ENCODE measurements at places on chromosomes 7 and 10.
A peak's percentile ranks its signal among the peaks of the same experiment; 100 is the strongest.

GRCh38 chr7:140209866-140210609, 33.3 kb upstream of the KDM7A start:
- DNase-seq, result no peak

GRCh38 chr10:118990326-118990725, 39.2 kb upstream of the NANOS1 start:
- DNase-seq, result no peak

DNA sequence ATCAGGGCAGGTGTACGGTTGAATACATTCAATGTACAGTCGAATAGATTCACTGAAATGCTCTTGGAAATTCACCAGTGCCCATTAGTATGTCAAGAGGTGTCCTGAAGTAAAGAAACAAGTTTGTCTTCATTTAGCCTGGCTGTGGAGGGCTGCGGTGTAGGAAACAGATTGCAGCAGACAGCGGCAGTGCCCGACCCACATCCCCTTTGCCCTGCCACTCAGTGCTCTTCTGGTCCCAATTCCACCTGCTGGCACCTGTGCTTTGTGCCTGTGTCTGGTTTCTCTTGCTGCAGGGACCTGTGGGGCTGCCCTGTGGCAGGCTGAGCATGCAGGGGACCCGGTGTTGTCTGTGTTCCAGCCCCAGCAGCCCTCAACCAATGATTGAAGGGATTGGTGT, 183.7 kb downstream of the RPS24 start:
- no peak for DNase-seq

GRCh38 chr10:86943316-86944030, 13.9 kb downstream of the MMRN2 start:
- no peak for DNase-seq

DNA sequence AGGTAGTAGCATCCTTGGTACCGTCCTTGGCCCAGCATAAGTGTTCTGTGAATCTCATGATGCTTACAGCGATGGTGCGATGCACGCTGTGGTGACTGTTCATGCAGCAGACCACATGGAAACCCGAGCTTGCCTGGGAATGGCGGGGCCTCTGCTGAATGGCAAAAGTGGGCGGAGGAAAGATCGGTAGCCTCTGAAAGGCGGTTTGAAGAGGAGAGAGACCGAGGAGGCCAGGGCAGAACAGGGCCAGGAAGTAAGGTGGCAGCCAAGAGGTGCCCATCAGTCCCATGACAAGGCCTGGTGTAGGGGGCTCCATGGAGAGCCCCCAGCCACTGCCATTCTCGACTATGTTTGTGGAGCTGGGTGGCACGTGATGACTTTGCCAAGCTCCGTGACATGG, 33.2 kb upstream of the CNPY1 start:
- no peak for DNase-seq

DNA sequence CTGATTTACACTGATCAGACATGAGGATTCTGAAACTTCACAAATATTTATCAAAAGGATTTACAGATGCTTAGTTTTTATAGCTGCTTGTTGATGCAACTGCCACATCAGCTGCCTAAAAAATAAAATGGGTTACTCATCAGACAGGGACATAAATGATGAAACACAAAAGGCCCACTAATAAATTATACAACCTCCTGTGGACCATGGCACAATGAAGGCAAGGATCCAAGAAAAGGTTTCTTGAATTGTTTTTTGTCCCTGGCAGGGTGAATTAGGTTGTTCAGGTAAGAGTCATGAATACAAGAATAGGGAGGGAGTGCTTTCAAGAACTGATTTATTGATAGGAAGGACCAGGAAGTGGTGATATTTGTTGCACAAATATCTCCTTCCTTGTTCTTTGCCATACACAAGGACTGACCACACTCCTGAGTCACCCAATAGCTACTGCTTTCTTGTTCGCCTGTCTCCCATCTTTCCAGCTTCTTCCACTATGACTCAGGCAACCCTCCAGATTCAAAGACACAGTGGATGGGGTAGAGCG, 234.5 kb downstream of the AHR start:
- DNase-seq, result no peak

DNA sequence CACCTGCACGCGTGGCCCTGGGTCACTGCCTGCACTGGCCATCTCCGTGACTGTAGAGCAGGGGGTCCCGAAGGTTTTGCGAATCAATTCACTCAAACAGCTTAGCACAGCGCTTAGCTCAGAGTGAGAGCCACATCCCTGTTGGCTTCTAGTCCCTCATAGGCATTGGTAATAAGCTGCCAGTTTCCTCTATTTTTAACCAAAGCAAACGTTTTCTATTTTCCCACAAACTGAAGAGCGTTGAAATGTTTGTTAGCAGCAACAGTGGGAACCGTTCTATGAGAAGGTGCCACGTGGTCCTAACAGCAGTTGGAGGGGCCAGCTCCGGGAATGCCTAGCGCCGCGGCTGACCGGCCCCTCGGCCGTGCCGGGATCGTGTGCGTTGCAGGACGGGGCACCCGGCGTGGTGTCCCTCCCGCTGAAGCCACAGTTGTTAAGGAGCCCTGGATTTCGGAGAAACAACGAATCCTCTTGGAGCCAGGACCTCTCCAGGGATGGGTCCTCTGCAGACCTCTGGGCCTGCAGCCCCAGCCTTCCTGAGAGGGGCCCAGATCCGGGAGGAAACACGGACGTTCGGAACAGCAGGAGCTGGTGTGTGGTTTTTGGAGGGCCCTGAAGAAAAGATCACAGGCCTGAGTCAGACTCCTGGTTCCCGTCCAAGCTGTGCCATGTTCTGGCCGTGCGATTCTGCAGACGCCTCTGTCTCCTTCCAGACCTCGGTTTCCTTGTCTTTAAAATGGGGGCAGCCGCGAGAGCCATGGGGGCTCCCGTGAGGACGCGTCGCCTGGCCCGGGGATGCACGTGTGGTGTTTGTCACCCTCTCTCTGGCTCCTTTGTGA, 40.3 kb downstream of the FAM20C start:
- no peak for DNase-seq

GRCh38 chr10:27742195-27743011, 3.2 kb downstream of the MKX start:
- DNase-seq, result peak; percentile 62

DNA sequence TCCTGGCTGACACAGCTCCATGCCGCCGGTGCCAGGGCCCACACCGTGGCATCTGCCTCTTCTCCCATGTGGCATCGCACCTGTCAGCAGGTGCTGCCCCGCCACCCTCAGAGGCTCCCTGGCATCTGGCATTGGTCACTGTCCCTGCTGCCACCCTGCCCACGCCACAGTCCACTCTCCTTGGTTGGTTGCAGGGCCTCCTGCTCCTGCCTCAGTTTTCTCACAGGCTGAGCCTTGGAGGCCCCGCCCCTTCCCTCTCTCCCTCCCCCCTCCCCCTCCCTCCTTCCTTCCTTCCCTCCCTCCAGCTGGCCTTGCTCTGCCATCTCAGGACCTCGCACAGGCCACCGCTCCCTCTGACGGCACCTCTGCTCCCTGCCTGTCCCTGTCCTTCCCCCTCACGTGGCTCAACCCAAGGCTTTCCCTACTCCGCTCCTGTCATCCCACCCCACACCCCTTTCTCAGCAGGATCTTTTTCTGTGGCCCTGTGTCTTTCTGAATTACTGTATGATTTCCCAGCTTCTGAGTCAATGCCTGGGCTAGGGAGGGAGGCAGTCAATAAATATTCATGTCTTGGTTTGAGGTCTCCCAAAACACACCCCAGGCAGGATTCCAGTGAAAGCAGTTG, 87.4 kb downstream of the INPP5A start:
- DNase-seq, result no peak

DNA sequence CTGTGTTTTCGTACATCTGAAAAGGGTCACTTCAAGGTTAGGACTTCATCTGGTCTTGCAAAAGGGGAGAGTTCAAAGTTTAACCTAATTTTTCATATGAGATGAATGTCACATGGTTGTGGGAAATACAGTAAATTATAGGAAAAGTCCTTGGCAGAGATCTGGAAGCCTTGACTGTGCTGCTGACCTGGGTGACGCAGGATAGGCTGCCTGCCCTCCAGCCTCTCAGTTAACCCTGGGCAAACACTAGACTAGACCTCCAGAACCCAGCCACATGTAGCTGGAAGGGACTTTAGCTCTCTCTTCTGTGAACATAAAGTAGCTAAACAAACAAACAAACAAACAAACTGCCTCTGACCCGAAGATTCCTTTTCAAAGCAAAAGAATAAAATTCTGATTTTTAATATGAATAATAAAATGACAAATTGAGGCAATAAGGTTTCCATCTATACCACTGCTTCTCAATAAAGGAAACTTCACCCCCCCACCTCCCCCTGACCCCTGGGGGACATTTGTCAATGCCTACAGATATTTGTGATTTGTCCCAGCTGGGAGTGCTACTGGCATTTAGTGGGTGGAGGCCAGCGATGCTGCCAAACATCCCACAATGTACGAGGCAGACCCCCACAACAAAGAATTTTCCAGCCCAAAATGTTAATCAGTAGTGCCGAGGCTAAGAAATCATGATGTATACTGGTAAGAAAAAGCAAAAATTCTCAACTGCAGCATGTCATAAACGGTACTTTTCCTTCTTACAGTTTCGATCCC, 75.2 kb upstream of the PRR15 start:
- DNase-seq, result no peak

DNA sequence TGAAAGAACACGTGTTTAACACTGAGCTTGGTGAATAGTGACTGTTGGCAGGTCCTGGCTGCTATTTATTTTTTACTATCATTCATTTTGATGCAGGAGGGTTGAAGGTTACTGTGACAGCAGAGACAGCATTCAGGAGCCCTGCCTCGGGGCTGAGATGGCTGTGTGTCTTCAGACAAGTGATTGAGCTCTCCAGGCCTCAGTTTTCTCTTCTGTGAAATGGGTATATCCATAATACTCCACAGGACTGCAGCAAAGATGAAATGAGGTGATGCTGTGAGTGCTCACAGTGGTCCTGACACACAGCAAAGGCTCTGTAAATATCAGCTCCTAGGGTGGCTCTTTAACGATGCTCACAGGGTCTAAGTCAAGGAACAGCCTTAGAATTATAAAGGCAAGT, 295.2 kb downstream of the GFRA1 start:
- no peak for DNase-seq

DNA sequence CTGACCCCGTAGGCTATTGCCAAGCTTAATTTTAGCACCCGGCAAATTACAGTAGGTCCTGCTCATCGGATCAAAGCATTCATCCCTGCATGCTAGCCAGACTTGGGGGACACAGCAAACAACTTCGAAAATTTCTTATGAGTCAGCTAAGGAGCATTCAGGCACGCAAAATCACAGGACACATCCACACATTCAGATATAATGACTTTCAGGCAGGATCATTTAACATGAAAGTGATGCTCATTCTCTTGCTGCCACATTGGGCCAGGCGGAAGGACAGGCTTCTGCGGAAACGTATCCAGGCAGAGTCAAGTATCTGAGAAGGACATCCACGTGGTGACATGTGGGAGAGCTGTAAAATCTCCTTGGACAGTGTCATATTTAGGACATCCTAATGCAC, 474.0 kb upstream of the NRP1 start:
- no peak for DNase-seq

- DNase-seq, result no peak
Measured at GRCh38 chr7:151851145-151851751, 25.7 kb downstream of the PRKAG2 start.

- no peak for DNase-seq
Measured at GRCh38 chr10:132667342-132668047, 118.5 kb downstream of the NKX6-2 start.

DNA sequence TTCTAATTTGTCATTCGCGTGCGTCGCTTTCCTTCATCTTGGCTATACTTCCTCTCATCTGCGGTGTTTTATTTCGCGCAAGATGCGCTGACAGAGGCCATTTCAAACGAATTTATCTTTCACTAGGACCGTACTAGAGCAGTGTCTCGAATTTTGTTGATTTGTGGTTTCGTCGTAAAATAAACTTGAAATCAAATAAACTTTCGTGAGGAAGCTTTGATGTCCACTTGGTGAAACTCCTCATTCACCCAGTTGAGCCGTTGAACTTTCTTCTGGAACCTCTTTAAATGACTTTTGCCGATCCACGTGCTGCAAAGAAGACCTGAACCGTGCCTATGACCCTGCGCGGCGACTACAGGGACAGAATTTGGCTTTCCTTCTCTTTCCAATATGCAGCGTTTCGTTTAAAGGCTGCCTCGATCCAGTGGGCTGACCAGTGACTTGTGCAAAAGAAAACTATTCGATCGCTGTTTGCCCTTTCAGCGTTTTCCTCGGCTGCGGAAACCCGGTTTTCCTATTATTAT, 163.9 kb upstream of the PPP1R3A start:
- DNase-seq, result no peak

GRCh38 chr10:70575486-70575873, 27.1 kb downstream of the PRF1 start:
- no peak for DNase-seq

GRCh38 chr10:132685101-132685891, 100.7 kb downstream of the NKX6-2 start:
- DNase-seq, result no peak

- DNase-seq, result no peak
Measured at GRCh38 chr7:69657985-69658384, 59.7 kb downstream of the AUTS2 start.

DNA sequence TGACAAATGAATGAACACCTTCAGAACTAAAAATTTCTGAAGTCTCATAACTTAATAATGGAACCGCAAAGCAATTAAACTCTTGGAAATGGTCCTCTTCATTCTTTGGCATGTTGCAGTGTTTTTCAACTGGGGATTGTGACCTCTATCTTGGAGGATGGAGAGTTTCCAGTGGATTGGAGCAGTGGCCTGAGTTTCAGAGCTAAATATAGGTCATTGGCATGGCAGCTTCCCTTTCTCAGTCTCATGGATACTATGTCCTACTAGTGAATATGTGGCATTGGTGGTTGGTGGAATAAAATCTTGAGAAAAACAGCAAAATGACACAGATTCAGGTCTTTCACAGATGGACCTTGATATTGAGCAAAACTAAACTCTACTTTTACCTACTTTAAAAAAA, 24.1 kb upstream of the EPC1 start:
- no peak for DNase-seq

DNA sequence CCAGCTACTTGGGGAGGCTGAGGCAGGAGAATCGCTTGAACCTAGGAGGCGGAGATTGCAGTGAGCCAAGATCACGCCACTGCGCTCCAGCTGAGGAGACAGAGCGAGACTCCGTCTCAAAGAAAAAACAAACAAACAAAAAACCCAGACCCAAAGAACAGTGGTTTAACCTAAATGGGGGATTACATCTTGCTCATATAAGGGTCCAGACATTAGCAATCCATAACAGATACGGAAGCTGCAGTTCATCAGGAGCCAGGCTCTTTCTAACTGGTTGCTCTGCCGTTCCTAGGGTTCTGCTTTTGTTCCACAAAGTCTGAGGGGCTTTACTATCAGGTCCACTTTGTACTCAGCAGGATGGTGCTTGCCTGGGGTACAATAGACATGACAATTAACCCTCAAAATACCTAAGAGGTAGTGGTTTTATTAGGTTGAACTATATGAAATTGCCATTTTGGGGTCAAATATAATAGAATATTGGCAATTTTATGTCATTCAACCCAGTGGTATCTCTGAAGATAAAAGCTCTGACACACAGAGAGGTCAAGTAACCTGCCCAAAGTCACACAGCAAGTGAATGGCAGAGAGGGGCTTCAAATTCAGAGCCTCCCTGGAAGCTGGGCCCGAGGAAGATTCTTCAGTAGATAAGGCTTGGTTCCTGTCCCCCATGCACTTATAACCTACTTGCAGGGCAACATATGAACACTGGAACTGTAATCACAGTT, 21.3 kb downstream of the NYAP1 start:
- DNase-seq, result no peak

- DNase-seq, result no peak
Measured at GRCh38 chr7:149635561-149636329, 137.6 kb downstream of the ZNF467 start.

- DNase-seq, result no peak
Measured at GRCh38 chr10:19922236-19922963, 106.2 kb downstream of the PLXDC2 start.

Measured in stimulated activated CD4-positive, alpha-beta T cell treated with anti-CD3 and anti-CD28 coated beads, Interleukin-1b, Interleukin-23, amount 100 ng/mL, for 24 hours (primary cell).